HFFc6 (cell line): ENCODE measurements at places on chromosomes 12 and 14. TPM values are rescaled to one million over a fixed set of nuclear protein-coding genes. Genes with fewer than 3 reads are reported as not detected.

The FGD4 gene
- 2.7 to 5.6 TPM (median 3.0 TPM) in 3 replicates for total RNA-seq

The PTPRR gene
- 0.48 to 1.3 TPM (median 1.1 TPM) in 3 replicates for total RNA-seq

The SIRT4 gene
- 0.96 to 1.7 TPM (median 1.3 TPM) in 3 replicates for total RNA-seq

The CLEC2A gene
- total RNA-seq, result not detected in 3 replicates

The ZC2HC1C gene
- total RNA-seq, result 0.51 to 1.3 TPM (median 0.62 TPM) in 3 replicates

The RFX4 gene
- total RNA-seq, result not detected in 3 replicates

The ZDHHC22 gene
- total RNA-seq, result not detected in 3 replicates

The EFS gene
- total RNA-seq, result 11.5 and 13.5 TPM in 2 replicates

The ZNF84 gene
- 9.2 to 12.8 TPM (median 11.4 TPM) in 3 replicates for total RNA-seq

The SLC8A3 gene
- total RNA-seq, result not detected in 3 replicates
